ENCODE measurements at places on chromosomes 12 and 14.

DNA sequence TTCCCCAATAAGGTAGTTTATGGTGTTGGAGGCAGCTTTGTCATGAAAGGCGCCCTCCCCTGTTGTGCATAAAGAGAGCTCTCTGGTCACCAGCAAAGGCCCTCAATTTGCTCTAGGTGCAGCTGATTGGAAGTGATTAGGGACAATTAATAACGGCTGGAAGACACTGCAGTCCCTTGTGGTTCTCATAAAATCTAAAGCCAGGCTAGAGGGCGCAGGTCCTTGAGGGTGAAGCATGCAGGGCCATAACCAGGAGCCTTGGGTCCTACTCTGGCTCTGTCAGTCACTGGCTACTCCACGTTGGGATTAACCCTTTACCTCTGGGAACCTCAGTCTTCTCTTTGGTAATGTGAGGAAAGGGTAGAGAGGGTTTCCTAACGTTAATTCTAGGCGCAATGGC is 1.9 kb downstream of the DAAM1 start:
- peak; percentile 14 for DNase-seq

DNA sequence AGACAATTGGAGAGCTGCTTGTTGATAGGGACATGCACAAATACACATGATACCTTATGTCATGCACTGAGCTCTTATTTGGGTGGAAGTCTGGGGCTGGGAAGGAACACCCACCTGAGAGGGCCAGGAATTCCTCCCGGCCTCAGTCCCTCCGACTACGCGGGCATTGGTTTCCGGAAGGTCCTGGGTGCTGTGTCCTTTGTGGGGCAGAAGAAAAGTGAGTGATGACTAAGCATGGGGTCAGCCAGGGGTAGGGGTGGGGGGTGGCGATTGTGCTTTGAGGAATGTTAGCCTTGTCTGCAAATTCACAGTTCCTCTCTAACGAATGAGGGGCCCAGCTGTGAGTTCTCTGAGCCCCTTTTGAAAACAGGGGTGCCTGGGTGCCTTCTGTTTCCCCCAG is 798 bp downstream of the CELA1 start:
- DNase-seq = peak; percentile 35

- DNase-seq = no peak
Observed at GRCh38 chr12:116210131-116210530, 67.4 kb downstream of the MED13L start.

DNA sequence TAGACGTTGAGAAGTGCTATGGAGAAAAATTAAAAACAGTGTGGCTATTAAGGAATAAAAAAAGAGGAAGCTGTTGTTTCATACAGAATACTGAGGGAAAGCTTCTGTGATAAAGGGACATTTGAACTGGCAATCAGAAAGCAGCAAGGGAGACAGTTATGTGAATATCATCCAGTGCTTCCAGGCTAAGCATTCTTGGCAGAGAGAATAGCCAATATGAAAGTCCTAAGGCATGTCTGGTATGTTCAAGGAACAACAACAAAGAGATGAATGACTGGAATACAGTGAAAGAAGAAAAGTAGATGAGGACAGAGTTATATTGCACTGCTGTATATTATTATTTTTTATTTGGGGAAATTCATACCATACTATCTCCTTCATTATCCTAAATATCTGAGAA is 23.9 kb downstream of the SCAF11 start:
- peak; percentile 65 for DNase-seq

GRCh38 chr12:52360663-52361271 is 6.5 kb downstream of the KRT85 start:
- DNase-seq = no peak

GRCh38 chr12:127832172-127832571 is 434.8 kb upstream of the TMEM132C start:
- no peak for DNase-seq

DNA sequence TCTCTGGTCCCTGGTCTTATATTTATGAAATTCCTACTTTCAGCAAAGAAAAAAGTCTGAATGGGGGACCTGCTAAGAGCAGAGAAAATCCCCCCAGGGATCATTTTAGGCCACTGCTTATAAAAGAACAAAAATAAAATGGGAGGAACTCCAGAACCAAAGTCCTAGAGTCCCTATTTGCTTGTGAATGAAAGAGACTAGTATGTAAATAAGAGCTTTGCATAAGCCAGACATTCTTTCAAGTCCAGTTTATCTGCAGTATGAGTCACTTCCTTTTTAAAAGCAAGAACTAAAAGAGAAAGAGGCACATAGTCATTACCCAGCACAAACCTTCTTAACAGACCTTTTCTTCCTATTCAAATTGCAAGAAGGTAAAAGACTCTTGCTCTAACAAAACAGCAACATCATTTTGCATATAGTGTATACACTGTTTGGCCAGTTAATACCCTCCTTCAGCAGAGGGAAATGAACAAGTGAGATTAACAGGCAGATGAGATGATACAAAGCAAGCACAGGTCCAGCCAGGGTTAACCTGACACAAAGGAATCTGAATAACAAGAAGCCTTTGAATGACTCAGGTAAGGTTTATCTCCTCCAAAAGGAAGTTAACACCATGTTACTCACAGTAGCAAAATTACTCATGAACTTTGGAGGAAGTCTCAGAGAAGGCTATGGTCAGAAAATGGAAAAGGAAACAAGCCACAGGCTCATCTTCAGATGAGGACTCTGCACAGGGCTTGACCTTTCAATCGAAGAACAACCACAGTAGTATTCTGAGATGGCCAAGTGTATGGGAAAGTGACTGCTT is 87.3 kb downstream of the PHLDA1 start:
- peak; percentile 56 for DNase-seq

DNA sequence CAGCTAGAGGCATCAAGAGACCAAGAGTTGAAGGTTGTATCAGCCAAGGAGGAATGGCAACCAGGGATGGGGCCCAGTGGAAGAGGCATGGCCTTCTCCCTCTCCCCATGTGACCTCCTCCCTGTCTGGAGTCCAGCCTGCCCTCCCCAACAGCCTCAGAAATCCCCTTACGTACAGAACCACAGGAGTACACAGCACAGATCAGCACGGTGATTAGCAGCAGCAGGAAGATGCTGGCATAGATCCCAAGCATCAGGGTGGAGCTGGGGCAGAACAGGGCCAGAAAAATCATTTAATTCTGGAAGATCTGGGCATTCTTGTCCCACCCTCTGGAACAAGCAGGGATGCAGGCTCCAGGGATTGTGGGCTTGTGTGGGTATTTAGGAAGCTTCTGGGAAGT is 14.4 kb downstream of the ADCY6 start:
- DNase-seq = no peak

DNA sequence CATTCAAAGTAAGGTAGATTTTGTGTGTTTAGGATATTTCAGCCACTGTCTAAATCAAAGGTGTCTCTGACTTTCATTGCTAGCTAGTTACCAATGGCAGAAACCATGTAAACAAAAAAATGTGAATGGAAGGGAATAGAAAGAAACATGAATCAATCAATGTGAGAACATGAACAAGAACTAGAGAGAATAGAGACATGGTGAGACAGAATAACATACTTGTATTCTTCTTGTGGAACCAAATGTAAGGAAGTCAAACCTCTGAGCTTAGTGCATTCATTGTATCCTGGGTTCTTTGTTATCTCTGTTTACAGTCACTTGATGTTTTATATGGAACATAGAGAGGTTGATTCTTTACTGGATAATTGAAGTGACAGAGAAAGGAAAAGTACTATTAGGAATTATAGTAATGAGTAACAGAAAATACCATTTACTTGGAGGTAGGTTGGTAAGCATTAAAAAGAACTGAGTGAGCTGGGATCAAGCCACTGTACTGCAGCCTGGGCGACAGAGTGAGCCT is 2.6 kb upstream of the WNK1 start:
- no peak for DNase-seq

GRCh38 chr14:37673439-37673838 is 78.0 kb downstream of the TTC6 start:
- no peak for DNase-seq

DNA sequence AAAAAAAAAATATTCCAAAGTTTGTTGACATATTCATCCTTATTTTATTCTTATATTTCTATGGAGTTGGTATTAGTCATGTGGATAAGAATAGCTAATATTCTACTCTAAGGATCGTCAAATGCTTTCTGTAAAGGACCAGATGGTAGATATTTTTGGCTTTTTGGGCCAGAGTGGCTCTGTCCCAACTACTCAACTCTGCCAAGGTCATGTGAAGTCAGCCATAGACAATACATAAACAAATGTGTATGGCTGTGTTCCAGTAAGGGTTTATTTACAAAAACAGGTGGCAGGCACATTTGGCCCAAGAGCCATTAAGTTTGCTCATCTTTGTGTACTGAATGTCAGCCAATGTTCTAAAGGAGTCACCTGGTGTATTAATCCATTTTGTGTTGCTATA is 131.8 kb downstream of the TBX5 start:
- no peak for DNase-seq

DNA sequence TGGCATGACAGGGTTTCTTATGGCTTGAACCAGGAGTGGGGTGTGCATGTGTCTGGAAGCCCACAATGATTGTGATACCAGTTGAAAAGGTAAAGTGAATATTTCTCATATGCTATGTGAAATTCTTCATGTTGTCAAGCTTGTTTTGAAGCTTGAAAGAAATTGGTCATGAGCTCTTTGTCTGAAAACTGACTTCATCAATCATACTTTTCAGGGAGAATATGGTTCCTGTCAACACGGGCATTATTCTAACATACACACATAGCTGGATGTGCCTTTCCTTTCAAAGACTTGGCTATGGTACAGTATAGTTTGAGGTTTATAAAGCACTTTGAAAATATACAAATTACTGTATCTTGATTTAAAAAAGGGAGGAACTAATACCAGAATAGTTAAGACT is 158.8 kb downstream of the KCNH5 start:
- no peak for DNase-seq

GRCh38 chr14:100539003-100539660 is 48.1 kb downstream of the BEGAIN start:
- DNase-seq = no peak

- no peak for DNase-seq
Observed at GRCh38 chr14:51293149-51293911, 53.3 kb downstream of the TMX1 start.

GRCh38 chr12:132422040-132422380 is 67.9 kb upstream of the FBRSL1 start:
- DNase-seq = no peak

- no peak for DNase-seq
Observed at GRCh38 chr14:81234278-81234677, 13.5 kb upstream of the GTF2A1 start.

DNA sequence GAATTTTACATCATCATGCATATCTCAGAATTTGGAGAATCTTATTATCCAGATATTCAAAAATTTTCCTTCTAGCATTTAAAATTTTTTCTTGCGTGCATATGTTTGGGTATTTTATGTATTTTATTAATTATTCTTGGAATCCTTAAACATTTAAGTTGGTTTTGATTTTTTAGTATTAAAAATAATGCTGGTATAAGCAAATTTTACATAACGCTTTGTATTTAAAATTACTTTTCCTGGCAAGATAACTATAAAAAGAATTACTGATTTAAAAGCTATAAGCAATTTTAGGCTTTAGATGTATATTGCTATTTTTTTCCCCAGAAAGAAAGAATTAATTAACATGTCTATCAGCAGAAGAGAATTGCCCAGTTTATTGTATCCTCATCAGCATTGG is 224.6 kb upstream of the STXBP6 start:
- no peak for DNase-seq

DNA sequence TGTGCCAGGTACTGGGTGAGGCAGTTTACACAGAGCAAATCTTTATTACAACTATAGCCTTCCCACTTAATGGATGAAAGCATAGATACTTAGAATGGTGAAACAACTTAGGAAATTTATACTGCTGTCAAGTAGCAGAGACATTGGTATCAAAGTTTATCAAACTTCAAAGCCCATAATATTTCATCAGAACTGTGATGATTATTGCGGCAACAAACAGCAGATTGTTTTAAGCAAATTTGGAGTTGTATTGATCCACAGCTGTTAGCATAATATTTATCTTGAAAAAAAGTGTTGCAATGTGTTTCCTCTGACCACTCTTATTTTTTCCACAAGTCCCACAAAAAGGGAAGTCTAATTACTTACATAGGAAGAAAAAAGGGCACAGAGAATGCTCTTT is 2.0 kb upstream of the SLCO1B3 start:
- DNase-seq = no peak

DNA sequence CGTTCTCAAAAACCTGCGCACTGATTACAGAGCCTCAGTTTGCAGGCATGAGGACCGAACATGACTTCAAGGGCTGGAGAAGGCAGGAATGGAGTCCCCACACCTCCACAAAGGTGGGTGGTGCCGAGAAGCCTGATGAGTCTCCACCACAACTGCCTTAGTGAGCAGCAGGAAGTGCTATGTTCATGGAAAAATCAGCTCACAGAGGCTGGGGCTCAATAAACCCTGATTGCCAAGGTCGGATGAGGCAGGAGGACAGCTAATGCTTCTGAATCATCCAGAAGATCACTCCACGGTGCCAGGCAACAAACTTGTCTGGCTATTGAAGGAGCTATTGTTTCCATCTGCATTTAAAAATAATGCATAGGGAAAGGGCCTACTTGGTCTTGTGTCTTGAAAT is 31.1 kb downstream of the APPL2 start:
- no peak for DNase-seq

- no peak for DNase-seq
Observed at GRCh38 chr14:86574778-86575129, 1044.8 kb downstream of the FLRT2 start.

- DNase-seq = no peak
Observed at GRCh38 chr12:6643569-6644256, 3.5 kb downstream of the ACRBP start.

DNA sequence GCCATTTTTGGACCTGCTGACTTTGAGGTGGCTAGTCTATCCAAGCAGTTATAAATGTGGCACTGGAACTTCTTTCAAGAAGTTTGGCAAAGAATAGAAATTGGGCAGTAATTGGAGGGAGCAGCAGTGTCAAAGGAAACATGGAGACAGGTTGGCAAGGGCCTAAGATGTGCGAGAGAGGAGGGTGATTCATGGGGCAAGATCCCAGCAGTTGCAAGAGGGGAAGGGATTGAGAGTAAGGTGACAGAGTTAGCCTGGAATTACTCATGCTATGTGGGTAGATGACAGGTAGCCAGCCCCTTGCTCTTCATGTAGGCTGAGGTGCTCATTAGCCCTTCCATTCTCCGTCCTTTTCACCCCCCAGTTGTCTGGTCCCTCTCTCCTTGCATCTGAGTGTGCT is 42.2 kb downstream of the FBXL14 start:
- no peak for DNase-seq

DNA sequence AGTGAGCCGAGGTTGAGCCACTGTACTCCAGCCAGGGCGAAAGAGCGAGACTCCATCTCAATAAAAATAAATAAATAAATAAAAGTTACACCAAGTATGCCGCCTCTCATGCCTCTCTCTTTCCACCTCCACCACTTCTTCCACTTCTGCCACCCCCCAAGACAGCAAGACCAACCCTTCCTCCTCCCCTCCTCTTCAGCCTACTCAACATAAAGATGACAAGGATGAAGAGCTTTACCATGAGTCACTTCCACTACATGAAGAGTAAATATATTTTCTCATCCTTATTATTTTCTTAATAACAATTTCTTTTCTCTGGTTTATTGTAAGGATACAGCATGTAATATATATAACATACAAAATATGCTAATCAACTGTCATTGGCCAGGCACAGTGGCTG is 3.6 kb upstream of the TMED2 start:
- DNase-seq = no peak

All from AG08396 (cell line).